CD4-positive, alpha-beta T cell treated with Interleukin-17A for 4 hours (primary cell): ENCODE measurements at places on chromosomes 3 and 15.

DNA sequence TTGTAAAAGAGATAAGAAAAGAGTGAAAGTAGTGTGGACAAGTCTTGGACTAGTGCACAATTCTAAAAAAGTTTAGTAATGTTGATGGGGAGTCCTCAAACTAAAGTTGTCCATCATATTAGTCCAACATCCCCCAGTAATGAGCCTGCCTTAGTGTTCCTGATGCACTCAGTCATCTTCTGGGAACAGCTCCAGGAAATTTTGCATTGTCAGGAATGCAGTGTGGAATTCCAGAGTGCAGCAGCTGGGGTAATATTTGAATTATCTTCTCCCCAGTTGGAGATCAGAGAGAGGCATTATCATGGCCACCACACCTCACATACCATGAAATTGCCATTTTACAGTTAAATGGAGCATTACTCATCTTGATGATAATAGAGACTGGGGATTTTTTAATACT, 528.8 kb upstream of the NAALADL2 start:
- no peak for DNase-seq

DNA sequence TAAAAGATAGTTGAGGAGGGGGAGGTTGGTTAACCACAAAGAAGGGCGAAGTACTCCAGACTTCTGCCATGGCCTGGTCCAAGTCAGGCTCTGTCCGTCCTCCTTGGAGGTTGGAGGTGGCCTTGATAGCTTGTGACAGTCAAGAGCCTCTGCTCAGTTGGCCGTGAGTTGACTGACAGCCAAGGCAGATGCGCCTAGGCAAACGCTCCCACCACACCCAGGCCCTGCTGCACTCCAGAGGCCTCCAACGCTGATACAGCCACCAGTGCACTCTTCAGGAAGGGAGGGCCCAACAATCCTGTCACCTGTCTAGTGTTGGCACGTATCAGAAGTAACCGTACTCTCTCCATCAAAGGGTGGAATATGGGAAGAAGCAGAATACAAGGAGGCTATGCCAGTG, 9.3 kb downstream of the RBPMS2 start:
- DNase-seq, result no peak

DNA sequence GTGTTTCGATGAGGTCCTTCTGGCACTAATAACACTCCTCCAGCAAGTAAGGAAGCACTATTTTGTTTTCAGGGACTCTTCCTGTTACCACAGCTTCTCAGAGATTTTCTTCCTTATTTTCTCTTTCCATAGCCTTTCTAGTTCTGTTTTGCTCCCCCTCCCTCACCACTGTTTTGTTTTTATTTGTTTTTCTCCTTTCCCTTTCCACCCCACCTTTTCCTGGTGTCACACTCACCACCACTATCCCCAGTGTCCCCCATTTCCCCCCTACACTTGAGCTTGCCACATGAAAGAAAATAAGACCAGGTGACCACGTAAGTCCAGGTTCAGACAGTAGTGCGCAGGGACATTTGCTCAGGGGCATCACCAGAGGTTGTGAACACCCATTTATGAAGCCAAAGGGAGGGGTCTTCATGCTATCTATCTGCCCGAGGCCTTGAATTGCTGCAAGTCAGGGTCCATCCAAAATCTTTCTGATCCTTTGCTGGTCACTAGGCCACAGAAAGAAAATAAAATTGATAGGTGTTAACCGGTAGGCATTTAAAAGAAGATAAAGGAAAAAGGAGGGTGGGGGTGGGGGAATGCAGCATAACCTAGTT, 1.4 kb upstream of the RFTN1 start:
- DNase-seq, result no peak

DNA sequence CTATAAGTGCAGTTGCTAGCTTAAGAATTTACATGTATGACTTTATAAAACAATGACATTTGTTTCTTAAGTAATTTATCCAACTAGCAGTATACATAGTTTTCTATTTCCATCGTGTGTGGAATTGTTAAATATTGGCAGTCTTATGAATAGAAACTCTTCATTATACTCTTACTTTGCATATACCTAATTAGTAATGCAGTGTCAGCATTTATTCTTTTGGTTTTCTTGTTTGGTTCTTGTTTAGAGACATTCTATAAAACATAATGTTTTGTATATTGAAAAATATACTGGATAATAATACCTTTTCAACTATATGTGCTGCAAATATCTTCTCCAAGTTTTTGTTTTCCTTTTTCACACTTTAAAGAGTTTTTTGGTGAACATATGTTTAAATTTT, 760.2 kb downstream of the VGLL3 start:
- DNase-seq, result no peak

DNA sequence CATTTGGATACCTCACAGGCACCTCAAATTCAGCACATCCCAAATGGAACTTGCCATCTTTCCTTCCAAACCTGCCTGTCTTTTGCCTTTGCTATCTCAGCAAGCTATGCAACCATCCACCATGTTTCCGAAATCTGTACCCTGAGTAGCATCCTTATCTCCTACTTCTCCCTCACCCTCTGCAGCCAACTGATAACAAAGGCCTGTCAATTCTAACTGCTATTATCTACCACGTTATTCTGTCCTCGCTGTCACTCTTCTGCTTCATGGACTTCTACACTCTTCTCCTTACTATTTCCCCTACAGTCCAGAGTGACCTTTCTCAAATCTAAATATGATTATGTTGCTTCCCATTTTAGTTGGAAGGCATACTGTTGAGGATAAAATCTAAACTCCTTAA, 25.5 kb upstream of the TAFA4 start:
- no peak for DNase-seq

DNA sequence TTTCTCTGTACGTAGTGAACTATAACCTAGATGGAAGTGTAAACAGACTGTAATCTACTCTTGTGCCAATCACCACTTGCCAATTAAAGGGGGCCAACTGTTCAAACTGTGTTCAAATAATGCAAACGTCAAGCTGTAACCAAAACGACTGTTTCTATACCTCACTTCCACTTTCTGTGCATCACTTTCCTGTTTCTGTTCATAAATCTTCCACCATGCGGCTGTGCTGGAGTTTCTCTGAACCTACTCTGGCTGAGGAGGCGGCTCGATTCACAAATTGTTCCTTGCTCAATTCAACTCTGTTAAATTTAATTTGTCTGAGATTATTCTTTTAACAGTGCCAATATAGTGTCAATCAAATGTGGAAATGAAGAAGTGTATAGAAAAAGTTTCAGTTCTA, 206.7 kb upstream of the TBC1D5 start:
- DNase-seq, result no peak

GRCh38 chr3:46213201-46213600, 5.1 kb upstream of the CCR1 start:
- DNase-seq, result peak; percentile 7

DNA sequence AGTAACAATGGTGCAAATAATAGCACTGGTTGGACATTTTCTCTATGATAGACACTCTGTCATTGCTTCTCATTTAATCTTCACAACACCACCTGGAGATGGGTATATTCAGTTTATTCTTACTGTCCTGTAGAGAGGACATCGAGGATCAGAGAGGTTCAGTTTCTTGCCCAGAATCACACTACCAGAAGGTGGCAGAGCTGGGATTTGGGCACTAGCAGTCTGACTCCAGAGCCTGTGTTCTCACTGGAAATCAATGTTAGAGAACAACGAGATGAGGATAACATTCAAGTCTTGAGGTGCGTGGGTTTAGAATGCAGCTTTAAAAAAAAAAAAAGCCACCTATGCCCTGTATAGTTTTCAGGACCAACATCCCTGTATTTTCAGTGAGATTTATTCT, 127.8 kb downstream of the SYNPR start:
- DNase-seq, result no peak

- no peak for DNase-seq
These were observed at the start of gene ADAMTS9 for GRCh38 chr3:64687781-64688604. Gene ADAMTS9 (minus strand): TSS chr3:64688000. CDS start chr3:64687657, 343 bp downstream.

DNA sequence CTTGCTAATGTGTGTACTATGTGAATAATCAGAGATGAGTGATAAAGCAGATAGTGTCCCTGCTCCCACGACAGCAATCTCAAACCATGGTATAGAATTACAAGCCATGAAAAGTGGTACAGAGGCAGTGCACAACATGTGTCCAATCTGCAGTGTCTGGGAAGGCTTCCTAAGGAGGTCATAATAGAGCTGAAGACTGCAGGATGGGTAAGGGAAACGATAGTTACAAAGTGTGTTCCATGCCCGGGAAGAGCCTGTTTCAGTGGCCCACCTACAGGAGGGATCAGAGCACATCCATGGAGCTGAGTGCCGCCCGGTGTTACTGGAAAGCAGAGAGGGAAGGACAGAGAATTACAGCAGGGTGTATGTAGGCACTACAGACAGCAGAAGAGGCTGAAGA, 48.9 kb downstream of the PAK2 start:
- DNase-seq, result no peak

DNA sequence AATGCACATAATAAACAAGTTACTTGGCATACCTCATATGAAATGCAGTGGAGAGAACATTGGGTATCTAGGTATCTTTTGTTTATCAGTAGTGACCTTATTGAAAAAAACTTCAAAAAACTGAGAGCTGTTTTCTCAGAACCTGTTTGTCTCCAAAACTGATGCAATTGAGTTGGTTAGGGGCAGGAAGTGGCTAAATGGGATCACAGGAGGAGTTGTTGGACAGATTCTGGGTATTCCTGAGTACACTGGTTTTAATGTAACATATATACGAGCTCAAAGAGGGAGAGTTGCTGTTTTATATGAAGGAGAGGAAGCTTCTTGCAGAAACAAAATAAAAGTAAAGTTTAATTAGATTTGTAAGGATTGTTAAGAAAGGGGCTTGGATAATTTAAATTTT, 159.5 kb downstream of the C3orf70 start:
- no peak for DNase-seq

DNA sequence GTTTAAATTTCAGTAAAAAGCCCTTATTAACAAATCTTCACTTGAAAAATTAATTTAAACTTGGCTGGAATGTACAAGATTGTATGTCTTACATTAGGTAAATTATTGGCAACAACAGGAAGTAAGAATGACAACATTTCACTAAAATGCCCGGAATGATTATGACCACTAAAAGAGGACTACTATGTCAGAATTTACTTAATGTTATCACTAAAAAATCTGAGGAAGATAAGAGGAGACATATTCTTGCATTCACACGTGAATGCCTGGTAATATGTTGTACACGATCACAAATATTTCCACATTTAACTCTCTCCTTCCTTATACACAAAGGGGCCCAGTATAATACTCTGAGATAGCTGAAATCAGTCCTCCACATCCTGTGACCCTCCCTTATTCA, 29.7 kb downstream of the VGLL3 start:
- no peak for DNase-seq

GRCh38 chr3:16559653-16560365, 45.4 kb downstream of the DAZL start:
- DNase-seq, result no peak

- no peak for DNase-seq
These were observed 343.4 kb downstream of the TBC1D5 start for GRCh38 chr3:17398959-17399551.

DNA sequence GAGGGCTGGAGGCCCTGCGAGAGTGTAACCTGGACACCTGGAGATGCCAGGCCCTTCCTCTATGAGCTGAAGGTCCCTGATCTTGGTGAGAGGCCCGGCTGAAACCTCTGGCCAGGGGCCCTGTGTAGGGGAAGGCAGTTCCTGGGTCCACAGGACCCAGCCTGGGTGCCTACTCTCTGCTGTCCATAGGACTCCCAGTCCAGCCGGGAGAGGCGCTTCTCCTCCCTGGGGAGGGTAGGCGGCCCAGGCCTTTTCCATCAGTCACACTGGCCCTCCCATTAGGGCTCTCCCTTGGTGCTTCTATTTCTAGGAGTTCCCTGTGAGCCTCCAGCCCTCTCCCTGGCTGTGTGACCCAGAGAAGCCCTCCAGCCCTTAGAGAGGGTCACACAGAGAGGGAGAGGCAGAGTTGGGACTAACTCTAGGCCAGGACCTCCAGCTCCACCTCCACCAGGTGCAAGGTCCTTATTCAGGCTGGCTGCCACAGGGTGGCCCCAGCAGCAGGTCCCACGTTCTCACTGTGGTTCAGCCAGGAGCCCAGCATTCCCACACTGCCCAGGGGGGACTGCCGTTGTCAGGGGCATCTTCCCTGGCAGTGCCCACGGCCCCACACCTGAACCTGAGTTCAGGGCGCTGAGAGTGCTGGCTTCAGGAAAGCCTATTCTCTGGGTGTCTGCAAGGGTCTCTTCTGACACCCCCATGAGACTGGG, 146.8 kb downstream of the SMAD6 start:
- DNase-seq, result no peak

- DNase-seq, result no peak
These were observed 17.0 kb downstream of the NISCH start for GRCh38 chr3:52472239-52473000.

GRCh38 chr15:64763874-64764273, 11.5 kb downstream of the RBPMS2 start:
- no peak for DNase-seq

- DNase-seq, result no peak
These were observed 4.2 kb upstream of the NUP210 start for GRCh38 chr3:13424141-13424844.

GRCh38 chr3:189049458-189050236, 122.1 kb upstream of the TPRG1 start:
- peak; percentile 32 for DNase-seq

- DNase-seq, result no peak
These were observed 12.0 kb upstream of the COL8A1 start for GRCh38 chr3:99626417-99626788.

DNA sequence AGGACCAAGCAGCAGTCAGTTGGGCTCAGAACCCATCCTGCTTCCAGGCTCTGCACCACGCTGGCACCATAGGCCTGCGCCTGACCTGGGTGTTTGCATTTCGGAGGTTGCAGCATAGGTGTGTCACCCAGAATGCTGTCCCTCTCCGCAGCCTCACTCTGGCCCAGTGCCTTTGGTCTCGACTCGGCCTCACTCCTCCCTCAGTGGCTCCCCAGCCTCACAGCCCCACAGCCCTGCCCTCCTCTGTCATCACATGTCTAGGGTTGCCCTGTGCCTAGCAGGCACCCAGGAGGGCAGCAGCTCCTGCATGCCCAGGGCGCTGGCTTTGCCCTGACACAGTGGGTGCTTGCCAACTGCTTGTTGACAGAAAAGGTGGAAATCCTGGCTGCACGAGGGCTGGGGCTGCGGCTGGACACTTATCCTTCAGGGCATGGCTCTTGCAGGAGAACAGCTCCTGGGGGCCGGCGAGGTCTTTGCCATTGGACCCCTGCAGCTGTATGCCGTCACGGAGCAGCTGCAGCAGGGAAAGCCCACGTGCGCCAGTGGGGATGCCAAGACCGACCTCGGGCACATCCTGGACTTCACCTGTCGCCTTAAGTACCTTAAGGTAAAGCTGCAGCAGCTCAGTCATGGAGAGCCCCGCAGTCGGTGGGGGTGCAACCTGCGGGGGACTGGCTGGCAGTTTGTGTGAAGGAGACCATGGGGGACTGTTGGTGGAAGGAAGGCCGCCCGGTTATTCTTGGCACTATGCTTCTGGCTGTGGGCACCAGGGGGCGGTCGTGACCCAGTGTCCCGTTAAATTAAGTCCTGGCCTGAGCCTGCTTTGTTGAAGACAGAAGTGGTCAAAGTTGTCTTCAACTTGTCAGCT, 16.2 kb downstream of the NISCH start:
- peak; percentile 43 for DNase-seq

- no peak for DNase-seq
These were observed 398.5 kb downstream of the VPS13C start for GRCh38 chr15:61661791-61662190.

GRCh38 chr3:112115161-112115739, 17.8 kb downstream of the GCSAM start:
- no peak for DNase-seq

GRCh38 chr15:30990446-30991254, 778 bp downstream of the MTMR10 start:
- no peak for DNase-seq

GRCh38 chr15:60647246-60647645, 168.3 kb upstream of the ICE2 start:
- no peak for DNase-seq
